ENCODE measurements at places on chromosomes 7 and 10.
A peak's percentile ranks its signal among the peaks of the same experiment; 100 is the strongest.

DNA sequence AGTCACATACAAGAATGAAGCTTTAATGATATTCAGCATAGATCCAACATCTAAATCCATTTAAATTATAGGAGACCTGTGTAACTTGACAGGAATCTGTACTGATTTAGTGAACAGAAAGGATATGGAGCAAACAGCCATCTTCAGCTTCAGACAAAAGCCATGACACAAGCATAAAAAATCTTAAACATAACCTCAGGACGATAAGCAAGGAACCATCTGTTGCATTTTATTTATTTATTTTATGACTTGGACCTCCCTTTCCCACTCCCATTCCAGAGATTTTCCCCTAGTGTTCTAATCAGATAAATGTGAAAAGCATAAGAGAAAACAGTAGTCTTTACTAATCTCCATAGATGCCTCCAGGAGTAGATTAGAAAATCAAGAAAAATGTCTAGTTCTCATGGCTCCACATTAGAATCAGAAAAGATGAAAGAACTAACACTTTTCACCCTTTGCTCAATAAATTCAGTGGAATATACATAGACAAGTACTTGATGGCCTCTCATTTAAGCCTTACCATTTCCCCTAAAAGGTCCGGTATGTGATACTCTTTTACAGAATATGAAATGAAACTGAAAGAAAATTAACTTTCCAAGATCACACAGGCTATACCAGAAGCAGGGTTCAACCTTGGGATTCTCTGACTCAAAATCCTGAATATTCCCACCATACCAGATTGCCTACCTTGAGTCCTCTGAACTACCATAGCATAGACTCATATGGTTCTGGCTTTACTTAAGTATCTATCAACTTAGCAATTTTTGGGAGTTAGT lies 15.2 kb downstream of the CACNA2D1 start:
- DNase-seq: no peak

DNA sequence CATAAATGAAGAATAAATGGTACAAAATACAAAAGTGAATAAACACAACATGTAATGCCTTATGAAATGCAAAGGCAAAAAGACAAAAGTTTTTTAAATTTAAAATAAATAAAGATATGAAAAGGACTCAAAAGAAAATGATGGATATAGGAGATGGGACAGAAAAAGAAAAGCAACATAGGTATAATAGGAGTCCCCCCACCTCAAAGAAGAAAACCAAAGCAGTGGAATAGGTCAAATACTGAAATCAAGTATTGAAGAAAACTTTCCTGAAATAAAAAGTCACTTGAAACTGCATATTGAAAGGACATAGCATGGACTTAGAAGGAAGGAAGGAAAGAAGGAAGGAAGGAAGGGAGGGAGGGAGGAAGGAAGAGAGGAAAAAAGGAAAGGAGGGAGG lies 110.0 kb upstream of the FAM204A start:
- DNase-seq: no peak

GRCh38 chr10:49419005-49419404 lies 23.1 kb upstream of the DRGX start:
- no peak for DNase-seq

DNA sequence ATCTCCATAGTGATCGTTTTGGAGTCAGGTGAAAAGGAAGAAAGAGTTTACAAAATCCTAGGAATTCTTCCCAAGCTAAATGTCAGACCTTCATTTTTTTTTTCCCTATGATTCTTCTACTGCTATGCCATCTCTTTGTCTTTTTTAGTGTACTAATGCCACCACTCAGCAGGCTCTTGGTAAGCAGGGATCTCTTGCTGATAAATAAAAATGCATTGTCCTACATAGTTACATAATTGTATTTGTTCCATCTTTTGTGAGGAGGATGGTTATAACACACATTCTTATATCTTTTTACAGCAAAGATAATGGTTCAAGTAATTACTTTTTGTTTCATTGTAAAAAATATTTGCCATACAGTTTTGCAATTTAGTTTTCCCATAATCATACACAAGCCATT lies 36.8 kb upstream of the AFAP1L2 start:
- DNase-seq: no peak

GRCh38 chr7:155489862-155490696 lies 32.1 kb downstream of the EN2 start:
- peak; percentile 57 for DNase-seq

- DNase-seq: no peak
These were observed 771 bp upstream of the PILRB start for GRCh38 chr7:100357131-100357561.

- no peak for DNase-seq
These were observed 533.7 kb upstream of the IGFBP3 start for GRCh38 chr7:46454816-46455215.

DNA sequence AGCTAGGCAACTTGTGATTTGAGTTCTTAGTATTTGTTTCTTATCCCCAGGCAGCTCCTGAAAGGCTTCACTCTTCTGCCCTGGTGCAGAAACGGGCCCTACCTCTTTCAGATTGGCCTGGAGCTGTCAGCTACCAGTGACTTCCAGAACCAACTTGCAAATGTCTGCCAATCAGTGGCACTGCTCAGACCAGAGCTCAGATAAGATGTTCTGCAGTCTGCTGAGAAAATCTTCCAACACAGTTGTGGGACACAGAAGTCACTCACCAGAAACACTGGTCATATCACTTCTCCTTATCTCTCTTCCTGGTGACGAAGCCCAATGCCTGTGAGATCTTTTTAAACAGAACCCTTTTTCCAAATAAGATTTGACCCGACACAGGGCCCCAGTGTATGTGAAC lies 81.9 kb upstream of the DUSP5 start:
- no peak for DNase-seq

DNA sequence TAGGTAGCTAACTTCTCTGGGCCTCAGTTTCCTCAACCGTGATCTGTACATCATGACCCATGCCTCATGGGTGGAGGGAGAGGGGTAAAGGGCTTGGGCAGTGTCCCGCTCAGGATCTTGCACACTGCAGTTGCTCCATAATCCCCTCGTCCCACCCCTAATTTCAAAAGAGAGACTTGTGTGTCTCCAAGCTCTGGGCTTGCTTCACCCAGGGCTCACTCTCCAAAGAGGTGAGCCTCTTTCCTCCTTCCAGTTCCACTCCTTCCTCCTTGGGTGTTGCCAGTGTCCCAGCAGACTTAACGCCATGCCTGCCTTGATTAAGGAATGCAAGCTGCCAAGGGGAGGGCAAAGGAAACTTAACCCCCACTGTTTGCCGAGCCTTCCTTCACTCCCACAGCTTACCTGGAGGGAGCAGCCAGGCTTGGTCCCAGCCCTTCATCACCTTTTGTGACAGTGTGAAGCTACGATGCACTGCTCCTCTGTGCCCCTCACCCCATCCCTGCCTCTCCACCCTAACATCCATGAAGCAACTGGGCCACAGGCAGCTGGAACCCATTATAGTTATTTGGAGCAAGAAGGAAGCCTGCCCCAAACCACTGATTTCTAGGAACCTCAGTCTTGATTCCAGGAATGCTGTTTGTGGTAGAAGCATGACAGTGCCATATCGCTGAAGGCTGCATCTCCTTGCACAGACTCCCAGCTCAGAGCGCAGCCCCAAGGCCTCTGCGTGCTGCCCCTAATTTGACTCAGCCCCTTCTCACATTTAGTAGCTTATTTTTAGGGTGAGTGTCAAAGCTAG lies 363.3 kb downstream of the TNS3 start:
- DNase-seq: no peak

GRCh38 chr10:92691591-92692079 lies 1.9 kb downstream of the HHEX start:
- peak; percentile 71 for DNase-seq

DNA sequence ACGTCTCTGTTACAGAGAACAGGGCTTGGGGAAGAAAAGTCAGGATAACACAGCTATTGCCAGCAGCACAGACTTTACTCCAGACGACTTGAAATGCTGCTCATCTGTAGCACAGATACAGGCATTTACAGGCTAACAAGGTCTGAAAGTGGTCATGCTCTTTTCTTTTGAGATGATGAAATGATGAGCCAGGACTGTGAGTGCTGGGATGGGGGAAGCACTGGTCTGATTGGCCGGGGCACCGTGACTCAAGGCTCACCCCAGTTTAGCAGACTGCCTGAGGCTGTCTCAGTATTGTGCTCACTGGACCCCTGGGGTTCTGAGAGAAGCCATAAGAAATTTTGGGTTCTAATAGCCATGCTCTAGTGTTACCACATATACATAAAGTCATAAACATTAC lies 12.4 kb downstream of the SMKR1 start:
- no peak for DNase-seq

DNA sequence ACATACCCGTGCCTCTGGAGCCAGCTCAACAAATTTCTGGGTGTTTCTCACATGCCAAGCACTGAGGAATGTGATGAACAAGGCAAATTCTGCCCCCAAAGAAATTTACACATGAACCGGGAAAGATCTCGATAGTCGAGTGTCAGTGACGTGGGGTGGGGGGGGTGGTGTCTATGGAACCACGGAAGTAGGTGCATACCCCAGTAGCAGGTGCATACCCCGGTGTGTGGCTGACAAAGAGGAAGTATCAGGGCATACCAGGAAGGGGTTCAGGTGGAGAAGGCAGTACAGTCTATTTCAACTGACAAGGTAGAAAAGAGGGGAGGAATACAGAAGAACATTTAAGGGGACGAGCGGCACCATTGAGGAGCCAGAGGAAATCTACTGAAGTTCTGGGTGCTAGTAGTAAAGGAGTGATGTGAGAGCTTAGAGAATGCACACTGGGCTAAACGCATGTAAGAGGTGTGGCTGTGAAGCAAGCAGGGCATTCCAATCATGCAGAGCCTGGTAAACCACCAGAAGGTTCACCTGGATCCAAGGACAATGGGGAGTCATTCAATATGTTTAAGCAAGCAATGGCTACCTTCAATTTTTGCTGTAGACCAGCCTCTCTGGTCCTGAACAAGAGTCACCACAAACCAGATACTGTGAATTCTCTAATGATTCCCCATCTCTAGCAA lies 6.2 kb downstream of the CCDC6 start:
- DNase-seq: no peak

- DNase-seq: peak; percentile 36
These were observed 166.6 kb upstream of the TCF7L2 start for GRCh38 chr10:112783351-112784021.

GRCh38 chr10:105806-106205 lies 29.4 kb upstream of the ZMYND11 start:
- no peak for DNase-seq

GRCh38 chr7:136234040-136234439 lies 256.9 kb upstream of the MTPN start:
- DNase-seq: no peak

- DNase-seq: peak; percentile 68
These were observed 2.2 kb downstream of the GNB2 start for GRCh38 chr7:100675581-100676350.

DNA sequence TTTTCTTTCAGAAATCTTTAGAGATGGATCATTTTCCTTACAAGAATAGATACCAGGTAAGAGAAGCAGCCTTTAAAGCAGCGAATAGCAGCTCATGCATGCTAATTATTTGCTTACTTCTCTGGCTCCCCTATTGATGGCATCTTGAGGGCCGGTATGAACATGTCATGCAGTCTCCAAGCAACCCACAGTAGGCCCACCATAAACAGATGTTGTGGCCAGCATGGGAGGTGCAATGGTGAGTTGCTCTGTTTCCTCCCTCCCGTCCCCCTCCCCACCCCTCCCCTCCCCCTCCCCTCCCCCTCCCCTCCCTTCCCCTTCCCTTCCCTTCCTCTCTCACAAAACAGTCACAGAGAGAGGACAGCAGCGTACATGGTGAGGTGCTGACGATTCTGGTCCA lies 9.7 kb upstream of the ZNF273 start:
- DNase-seq: no peak
